ENCODE measurements at places on chromosomes 2 and 18.

DNA sequence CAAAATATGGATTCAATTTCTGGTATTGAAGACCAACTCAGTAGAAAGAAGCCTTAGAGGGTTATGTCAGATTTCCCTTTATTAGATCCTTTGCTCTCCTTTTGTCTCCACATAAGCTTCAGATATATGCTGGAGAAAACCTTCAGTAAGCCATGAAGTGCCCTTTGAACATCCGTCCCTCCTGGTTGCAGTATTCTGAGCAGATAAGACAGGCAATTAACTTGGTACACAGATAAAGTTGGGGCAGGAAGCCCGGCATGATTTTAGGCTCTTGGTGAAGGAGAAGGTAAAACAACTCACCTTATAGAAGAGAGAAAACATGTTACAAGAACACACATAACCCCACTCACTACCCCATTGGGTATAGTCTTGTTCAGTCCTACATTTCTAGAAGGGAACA lies 76.4 kb downstream of the SRD5A2 start:
- DNase-seq: no peak

GRCh38 chr18:13241893-13242175 lies 23.3 kb downstream of the LDLRAD4 start:
- no peak for DNase-seq

GRCh38 chr18:11387880-11388279 lies 221.5 kb upstream of the SLC35G4 start:
- no peak for DNase-seq

DNA sequence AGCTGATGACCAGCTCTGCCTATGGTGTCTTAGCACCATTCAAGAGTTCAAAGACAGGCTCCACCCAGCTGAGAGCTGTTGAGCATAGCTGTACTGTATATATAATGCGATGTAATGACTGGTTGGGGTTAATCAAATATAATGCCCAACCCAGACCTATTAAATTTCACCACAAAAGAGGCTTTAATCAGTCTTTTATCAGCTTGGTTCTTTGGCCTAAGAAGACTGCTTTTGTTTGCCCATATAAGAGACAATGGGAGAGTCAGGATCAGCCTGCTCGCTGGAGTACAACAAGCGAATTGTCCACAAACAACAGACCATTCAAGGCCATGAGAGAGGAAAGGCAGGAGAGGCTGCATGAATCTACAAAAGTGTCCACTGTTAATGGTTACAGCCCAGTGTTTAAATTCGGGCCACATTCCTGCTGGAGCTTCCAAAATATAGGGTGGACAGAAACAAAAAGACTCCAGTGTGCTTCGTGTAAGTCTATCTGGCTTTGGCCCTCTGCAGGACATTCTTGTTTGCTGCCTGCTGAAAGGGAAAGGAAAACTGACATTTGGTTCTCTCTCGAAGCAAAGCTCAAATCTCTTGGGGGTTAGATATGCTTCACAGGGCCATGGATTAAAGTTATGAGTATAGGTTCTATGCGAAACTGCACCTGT lies 299.0 kb upstream of the FBXO11 start:
- peak; percentile 30 for DNase-seq

GRCh38 chr2:196337208-196337953 lies 166.0 kb upstream of the STK17B start:
- DNase-seq: no peak

DNA sequence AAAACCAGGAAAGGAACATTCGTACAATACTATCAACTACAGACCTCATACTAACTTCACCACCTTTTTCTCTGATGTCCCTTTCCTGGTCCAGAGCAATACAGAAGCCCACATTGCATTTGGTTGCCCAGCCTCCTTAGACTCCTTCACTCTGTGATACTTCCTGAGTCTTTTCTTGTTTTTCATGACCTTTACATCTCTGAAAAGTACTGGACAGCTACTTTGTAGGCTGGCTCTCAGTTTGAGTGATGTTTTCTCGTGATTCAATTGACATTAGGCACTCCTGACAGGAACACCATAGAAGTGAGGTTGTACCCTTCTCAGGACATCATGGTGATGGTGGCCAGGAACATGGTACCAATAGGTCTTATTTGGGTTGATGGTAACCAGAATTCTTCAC lies 185.9 kb upstream of the SLC39A10 start:
- no peak for DNase-seq

GRCh38 chr2:203750346-203751068 lies 44.1 kb downstream of the CD28 start:
- no peak for DNase-seq

- DNase-seq: peak; percentile 19
Measured at GRCh38 chr2:206800506-206801417, 35.4 kb downstream of the FASTKD2 start.

GRCh38 chr2:151567006-151567405 lies 157.3 kb downstream of the RIF1 start:
- no peak for DNase-seq

- no peak for DNase-seq
Measured at GRCh38 chr2:128770143-128771085, 451.7 kb upstream of the HS6ST1 start.

GRCh38 chr2:129499747-129500146 lies 479.7 kb upstream of the RAB6C start:
- DNase-seq: no peak

GRCh38 chr2:54927751-54928615 lies 122.3 kb downstream of the RTN4 start:
- DNase-seq: no peak

- no peak for DNase-seq
Measured at GRCh38 chr2:238694136-238694755, 153.6 kb upstream of the TWIST2 start.

DNA sequence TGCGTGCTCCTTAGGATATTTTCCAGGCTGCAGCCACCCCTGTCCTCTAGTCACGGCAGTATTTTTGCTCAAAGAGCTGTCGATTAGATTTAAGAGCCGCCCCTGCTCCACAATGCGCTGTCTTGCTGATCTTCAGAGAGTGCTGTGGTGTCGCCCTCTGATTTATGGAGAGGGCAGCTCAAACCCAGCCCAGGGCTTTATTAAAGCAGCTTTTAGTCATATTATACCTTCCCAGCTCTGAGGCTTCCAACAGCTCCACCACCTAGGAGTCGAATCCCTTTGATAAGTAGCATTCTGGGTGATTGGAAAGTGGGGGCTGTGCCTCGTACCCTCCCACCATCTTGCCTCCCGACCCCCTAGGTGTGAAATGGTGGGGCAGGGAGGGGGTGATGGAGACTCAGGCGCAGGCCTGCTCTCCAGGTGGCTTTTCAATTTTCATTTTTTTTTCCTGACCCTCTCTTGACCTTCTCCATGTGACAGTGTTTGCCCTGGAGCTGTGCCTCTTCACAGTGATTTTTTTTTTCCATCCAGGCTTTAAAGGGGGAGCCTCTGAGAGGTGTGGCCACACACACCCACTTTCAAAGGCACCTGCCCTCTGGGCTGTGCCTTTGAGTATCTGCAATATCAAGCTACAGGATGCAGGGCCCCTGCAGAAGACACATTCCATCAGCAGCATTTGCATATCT lies 53.1 kb upstream of the NRP2 start:
- DNase-seq: no peak

- DNase-seq: no peak
Measured at GRCh38 chr2:1556776-1557466, 143.7 kb downstream of the TPO start.

GRCh38 chr2:160145471-160145870 lies 54.6 kb downstream of the ITGB6 start:
- no peak for DNase-seq

DNA sequence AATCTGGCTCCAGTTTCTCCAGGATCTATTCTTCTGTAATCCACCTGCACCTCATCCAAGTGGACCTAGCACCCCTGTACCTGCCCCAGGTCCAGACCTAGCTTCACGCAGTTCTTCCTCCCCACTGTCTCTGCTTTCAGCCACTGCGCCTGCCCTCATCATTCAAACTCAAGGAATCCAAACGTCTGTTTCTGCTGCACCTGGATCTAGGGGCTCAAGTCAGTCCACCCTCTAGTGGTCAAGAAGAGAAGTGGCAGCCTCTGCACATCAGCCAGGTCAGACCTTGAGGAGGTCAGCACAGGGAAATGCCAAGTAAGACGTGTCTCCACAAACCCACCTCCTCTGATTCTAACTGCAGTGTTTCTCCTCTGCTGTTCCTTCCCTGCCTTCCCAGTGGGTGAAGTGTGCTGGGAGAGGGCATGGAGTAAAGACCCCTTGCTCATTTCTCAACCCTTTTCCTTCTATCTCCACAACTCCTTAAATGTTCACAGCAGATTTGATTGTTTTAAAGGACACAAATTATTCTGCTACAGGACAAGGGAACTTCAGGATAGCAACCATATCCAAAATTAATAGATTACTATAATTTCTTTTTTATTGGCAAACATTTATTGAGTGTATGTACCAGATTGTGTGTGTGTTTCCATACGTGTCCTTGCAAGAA lies 8.6 kb upstream of the RNF152 start:
- DNase-seq: no peak

DNA sequence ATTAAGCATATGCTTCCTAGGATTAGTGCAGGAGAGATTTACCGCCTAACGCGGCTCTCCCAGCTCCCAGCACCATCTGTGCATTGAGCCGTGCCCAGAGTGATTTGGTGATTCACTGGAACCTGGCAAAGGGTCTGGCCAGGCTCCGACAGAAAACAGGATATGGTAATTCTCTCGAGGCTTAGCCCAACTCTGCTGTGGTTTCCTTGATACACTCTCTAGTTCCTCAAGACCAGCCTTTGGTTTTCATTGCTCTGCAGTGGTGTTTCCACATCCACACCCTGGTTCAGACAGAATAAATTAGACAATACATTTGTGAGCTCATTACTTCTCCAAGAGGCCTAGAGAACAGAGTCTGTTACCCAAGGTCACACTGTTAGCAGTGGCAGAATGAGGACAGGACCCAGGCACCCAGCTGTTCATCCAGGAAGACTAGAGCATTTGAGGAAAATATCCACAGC lies 23.0 kb upstream of the SMAD2 start:
- DNase-seq: no peak

GRCh38 chr2:50878251-50878650 lies 153.7 kb downstream of the NRXN1 start:
- no peak for DNase-seq

- no peak for DNase-seq
Measured at GRCh38 chr2:106160786-106161261, 33.3 kb downstream of the UXS1 start.

GRCh38 chr2:29443627-29444026 lies 328.4 kb downstream of the CLIP4 start:
- no peak for DNase-seq

DNA sequence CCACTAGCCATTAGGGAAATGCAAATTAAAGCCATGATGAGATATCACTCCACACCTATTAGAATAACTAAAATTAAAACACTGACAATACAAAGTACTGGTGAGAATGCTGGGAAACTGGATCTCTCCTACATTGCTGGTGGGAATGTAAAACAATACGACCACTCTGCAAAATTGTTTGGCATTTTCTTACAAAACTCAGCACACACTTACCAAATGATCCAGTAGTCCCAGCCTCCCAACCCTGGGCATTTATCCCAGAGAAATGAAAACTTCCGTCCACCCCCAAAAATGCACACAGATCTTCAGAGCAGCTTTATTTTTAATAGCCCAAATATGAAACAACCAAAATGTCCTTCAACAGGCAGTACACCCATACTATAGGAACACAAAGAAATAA lies 8.9 kb upstream of the TMSB10 start:
- no peak for DNase-seq

DNA sequence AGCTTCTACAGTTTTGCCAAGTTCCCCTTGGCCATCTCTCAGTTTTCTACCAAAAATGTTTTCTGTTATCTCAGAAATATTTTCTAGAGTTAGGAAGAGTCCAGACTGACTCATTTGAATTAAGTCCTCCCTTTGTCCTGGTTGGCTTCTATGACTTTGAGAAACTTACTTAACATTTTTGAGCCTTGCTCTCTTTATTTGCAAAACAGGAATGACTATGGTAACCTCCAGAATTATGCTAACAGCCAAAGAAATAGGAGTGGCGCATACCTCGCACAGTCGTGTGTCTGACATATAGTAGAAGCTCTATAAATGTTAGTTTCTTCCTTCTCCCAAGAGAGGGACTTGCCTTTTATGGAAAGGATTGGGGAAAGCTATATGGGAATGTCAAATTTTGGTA lies 841.1 kb downstream of the TSN start:
- DNase-seq: no peak

DNA sequence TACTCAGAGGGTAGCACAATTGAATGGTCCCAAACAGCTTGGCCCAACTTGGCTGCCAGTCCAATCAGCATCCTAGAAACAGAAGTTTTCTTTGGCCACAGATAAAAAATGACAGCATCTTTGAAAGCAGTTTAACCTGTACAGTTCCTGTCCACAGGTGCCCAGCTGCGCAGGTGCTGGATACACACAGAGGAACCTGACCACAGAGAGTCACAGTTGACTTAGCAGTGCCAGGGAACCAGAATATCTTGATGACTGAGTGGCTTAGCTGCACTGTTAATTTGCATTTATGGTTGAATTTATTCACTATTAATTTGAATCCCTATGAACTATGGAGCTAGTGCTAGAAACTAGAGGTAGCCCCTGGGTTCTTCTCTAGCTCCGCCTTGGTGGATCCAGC lies 93.7 kb downstream of the TPGS2 start:
- DNase-seq: no peak

DNA sequence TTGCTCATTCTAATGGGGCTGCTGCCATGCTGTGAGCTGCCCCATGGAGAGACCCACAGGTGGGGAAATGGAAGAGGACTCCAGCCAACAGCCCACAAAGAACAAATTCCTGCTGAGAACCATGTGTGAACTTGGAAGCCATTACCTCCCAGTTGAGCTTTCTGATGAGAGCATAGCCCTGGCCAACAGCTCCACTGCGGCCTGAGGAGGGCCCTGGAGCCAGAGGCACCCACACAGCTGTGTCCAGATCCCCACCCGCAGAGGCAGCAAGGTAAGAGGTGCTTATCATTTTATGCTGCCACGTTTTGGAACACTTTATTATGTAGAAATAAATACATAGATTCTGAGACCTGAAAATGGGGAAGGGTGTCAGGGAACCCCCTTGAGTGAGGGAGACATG lies 44.2 kb upstream of the OTOS start:
- DNase-seq: no peak

- DNase-seq: no peak
Measured at GRCh38 chr2:105782646-105783045, 37.9 kb downstream of the NCK2 start.

DNA sequence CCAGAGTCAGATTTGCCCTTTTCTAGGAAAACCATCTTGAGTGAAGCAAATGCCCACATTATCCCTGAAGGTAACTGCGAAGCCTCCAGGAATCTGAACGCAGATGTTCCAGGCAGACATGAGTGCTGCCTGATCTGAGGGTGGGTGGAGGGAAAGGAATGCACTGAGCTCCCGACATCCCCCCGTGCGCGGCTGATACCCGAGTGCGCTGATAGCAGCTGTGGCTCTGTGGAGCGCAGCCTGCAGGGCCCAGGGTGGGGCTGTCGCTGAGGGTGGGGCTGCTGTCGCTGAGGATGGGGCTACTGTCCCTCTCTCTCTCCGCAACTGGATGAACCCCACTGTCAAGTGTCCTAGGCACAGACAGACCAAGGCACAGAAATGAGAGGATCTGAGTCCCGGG lies 82.4 kb downstream of the GFPT1 start:
- DNase-seq: no peak
